ENCODE measurements at places on chromosomes 16 and 17. TPM values are rescaled to one million over a fixed set of nuclear protein-coding genes. Genes with fewer than 3 reads are reported as not detected.

GRCh38 chr17:29138184-29138955 is 41.8 kb downstream of the MYO18A start:
- no peak for DNase-seq
- no peaks in the 10 kb centered on the region for H3K27me3 ChIP-seq
- H3K4me1 ChIP-seq, result peaks cover 34% of the 10 kb centered on the region
- no peak overlapping the region for H3K4me3 ChIP-seq
- H3K36me3 ChIP-seq, result no peaks in the 10 kb centered on the region

DNA sequence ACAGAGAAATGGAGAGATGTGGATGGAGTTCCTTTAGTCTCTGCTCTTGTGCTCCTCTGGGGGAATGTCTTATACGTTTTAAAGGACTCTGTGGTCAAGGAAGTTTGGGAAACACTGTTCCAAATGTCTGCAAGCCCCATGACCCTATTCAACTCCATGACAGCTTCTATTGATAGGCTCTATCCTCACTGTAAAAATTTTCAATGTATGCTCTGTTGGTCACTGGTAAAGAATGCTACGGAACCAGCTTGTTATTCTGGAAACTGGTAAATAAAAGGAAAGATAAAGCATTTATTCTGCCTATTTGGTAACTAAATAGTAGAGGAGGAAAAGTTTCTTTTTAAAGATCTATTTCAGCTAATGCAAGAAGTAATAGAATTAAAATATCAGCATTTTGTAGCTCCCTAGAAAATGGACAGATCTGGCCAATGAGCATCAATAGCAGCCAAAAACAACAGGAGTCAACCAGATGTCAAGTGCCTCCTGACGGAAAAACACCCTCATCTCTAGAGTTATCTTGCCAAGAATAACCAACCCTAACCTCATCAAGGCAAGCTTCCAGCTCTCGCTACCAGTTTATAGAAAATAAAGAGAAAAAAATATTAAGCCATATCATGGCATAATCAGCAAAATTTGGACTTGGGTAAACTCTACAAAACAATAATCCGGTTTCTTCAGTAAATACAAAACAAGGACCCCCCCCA is 16.1 kb downstream of the GDE1 start:
- H3K27me3 ChIP-seq, result no peaks in the 10 kb centered on the region
- no peak overlapping the region for H3K4me3 ChIP-seq
- H3K27ac ChIP-seq, result no peak overlapping the region
- no peak for DNase-seq

- no peak for DNase-seq
- no peak overlapping the region for H3K4me3 ChIP-seq
- no peaks in the 10 kb centered on the region for H3K27me3 ChIP-seq
Measured at GRCh38 chr16:58518980-58519368, 3.7 kb downstream of the SETD6 start.

The KRT24 gene
- 30.4 TPM for polyA plus RNA-seq

The ZNF598 gene
- polyA plus RNA-seq, result 21.4 TPM

- no peak overlapping the region for H3K4me3 ChIP-seq
- H3K4me1 ChIP-seq, result peaks cover 16% of the 10 kb centered on the region
- H3K36me3 ChIP-seq, result peaks cover 28% of the 10 kb centered on the region
- no peak overlapping the region for H3K27ac ChIP-seq
Measured at GRCh38 chr17:5434984-5435383, 4.0 kb downstream of the C1QBP start.

The TMEM204 gene
- 20.5 TPM for polyA plus RNA-seq

DNA sequence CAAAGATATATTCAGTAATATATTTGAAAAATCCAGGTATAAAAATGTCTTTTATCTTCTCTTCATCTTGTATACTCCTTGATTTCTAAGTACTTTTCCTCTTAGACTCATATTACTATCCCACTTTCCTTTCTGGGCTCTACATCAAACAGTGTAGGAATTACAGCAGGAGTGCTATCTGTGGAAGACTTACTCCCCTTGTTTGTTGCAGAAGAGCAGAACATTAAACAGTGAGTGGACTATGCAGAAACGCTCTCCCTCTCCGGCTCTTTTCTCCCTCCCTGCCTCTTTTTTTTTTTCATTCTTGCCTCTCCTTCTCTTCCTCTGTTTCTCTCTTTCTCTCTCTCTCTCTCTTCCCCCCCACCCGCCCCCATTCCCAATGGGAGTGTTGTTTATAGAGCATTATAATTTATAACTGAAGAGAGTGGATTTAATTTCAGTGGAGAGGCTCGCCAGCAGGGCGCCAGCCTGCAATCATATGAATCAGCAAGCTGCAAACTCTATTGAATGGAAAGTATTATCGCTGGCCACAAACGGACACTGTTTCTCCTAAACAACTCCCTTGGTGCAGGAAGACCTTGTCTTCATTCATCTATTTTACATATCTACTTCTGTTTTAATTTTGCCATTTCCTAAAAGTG is 242.3 kb upstream of the TBX2 start:
- H3K27me3 ChIP-seq, result no peaks in the 10 kb centered on the region
- H3K4me1 ChIP-seq, result no peaks in the 10 kb centered on the region
- no peak overlapping the region for H3K4me3 ChIP-seq
- no peaks in the 10 kb centered on the region for H3K36me3 ChIP-seq
- no peak for DNase-seq

DNA sequence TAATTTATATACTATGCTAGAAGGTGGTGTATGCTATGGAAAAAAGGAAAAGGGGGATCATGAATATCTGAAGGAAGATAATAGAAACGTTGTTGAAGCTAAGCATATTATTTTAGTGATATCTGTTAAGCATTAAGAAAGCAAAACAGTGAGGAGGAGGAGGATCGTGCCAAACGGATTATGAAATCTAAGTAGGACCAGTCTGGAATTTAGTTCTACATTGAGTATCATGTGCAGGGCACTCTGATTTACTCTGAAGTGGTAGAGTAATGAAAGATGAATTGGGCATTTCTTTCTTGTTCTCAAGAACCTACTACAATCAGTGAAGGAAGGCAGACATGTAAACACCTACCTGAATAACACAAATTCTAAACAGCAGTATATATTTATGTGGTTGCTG is 195.3 kb downstream of the CYB561 start:
- no peaks in the 10 kb centered on the region for H3K27me3 ChIP-seq
- H3K27ac ChIP-seq, result no peak overlapping the region
- H3K4me1 ChIP-seq, result peaks cover 11% of the 10 kb centered on the region
- no peaks in the 10 kb centered on the region for H3K36me3 ChIP-seq
- no peak for DNase-seq
- H3K4me3 ChIP-seq, result no peak overlapping the region

- no peak overlapping the region for H3K4me3 ChIP-seq
- no peaks in the 10 kb centered on the region for H3K27me3 ChIP-seq
- DNase-seq, result no peak
- H3K36me3 ChIP-seq, result peaks cover 100% of the 10 kb centered on the region
- H3K4me1 ChIP-seq, result no peaks in the 10 kb centered on the region
Measured at GRCh38 chr16:27347930-27348685, 34.3 kb downstream of the IL4R start.

Measured in stomach (tissue), 19 donors.